Ovary (tissue), 10 donors: ENCODE measurements at places on chromosomes 1 and 21.

DNA sequence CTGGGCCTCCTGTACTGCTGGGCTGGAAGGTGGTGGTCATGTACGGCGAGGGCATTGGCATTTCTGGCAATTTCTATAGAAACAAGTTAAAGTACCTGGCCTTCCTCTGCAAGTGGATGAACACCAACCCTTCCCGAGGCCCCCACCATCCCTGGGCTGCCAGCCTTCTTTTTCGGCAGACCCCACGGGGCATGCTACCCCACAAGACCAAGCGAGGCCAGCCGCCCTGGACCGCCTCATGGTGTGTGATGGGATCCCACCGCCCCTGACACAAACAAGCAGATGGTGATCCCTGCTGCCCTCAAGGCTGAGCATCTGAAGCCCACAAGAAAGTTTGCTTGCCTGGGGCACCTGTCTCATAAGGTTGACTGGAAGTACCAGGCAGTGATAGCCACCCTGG lies 76.0 kb downstream of the NFASC start:
- DNase-seq: no peak
- H3K27ac ChIP-seq: no peak overlapping the region
- no peaks in the 10 kb centered on the region for H3K4me1 ChIP-seq
- no peaks in the 10 kb centered on the region for H3K27me3 ChIP-seq

GRCh38 chr1:185533596-185533995 lies 200.6 kb upstream of the HMCN1 start:
- H3K27me3 ChIP-seq: no peaks in the 10 kb centered on the region
- H3K27ac ChIP-seq: no peak overlapping the region
- H3K36me3 ChIP-seq: no peaks in the 10 kb centered on the region
- no peak overlapping the region for H3K4me3 ChIP-seq

- H3K36me3 ChIP-seq: no peaks in the 10 kb centered on the region
- no peak overlapping the region for H3K4me3 ChIP-seq
- no peak overlapping the region for H3K27ac ChIP-seq
- no peaks in the 10 kb centered on the region for H3K27me3 ChIP-seq
- peak; percentile 29 for DNase-seq
Observed at GRCh38 chr1:12276225-12276624, 46.4 kb downstream of the VPS13D start.

DNA sequence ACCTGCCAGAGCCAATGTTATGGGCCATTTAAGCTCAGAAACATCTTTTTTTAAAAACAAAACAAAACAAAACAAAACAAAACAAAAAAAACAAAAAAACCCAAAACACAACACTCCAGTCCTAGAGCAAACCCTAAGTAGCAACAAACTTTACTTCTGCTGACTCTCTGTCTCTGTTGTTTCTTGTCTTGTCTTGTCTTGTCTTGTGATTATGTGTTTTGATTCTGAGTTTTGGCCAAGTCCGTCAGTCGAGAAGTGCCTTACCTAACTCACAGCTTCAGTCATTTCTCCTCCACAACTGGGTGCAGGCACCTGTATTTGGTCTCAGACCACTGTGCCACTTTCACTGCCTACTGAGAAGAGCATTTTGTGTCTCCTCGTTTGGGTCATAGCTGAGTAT lies 307.9 kb downstream of the BACH1 start:
- no peaks in the 10 kb centered on the region for H3K27me3 ChIP-seq
- no peak for DNase-seq
- H3K36me3 ChIP-seq: no peaks in the 10 kb centered on the region

DNA sequence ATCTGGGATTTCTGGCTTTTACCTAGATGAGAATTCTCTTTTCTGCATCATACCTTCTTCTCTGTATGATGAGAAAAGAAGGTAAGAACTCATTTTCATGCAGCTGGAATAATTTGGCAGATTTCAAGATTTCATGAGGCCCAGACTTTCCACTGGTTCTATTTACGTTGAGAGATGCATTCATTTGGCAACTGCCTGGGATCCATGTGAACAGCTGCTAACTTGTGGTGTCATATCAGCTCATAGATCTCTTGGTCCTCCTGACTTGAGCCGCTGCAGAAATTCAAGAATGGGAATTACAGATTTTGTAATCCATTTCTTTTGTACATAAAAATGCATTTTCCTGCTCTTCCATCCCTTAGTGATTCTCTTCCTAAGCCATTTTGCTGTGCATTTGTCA lies 17.1 kb upstream of the C1orf87 start:
- no peaks in the 10 kb centered on the region for H3K36me3 ChIP-seq
- no peaks in the 10 kb centered on the region for H3K27me3 ChIP-seq
- no peak for DNase-seq
- no peak overlapping the region for H3K27ac ChIP-seq
- H3K4me3 ChIP-seq: no peak overlapping the region
- no peaks in the 10 kb centered on the region for H3K4me1 ChIP-seq

DNA sequence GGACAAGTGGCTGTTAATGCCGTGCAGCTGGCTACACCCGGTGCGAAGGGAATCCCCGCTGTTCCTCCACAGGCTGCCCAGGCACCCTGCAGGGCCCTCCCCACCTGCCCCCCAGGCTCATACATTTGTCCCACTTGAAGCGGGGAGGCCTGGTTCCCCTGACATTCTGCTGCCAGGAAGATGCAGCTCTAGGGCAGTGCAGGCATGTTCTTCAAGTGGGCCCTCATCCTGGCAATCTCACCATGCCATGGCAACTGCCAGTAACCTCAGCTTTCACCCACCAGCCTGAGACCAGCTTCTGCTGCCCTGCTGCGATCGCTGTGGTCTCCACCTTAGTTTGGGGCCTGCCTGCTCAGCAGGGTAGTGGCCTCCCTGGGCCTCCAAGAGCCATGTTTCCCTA lies 151.9 kb upstream of the COL6A1 start:
- no peak for DNase-seq
- H3K4me3 ChIP-seq: no peak overlapping the region
- H3K27ac ChIP-seq: no peak overlapping the region
- no peaks in the 10 kb centered on the region for H3K36me3 ChIP-seq
- no peaks in the 10 kb centered on the region for H3K4me1 ChIP-seq
- H3K27me3 ChIP-seq: no peaks in the 10 kb centered on the region

- H3K27ac ChIP-seq: no peak overlapping the region
- no peak overlapping the region for H3K4me3 ChIP-seq
- DNase-seq: no peak
- H3K27me3 ChIP-seq: no peaks in the 10 kb centered on the region
- H3K36me3 ChIP-seq: no peaks in the 10 kb centered on the region
- H3K4me1 ChIP-seq: no peaks in the 10 kb centered on the region
Observed at GRCh38 chr1:157289424-157290105, 151.4 kb upstream of the ETV3 start.

DNA sequence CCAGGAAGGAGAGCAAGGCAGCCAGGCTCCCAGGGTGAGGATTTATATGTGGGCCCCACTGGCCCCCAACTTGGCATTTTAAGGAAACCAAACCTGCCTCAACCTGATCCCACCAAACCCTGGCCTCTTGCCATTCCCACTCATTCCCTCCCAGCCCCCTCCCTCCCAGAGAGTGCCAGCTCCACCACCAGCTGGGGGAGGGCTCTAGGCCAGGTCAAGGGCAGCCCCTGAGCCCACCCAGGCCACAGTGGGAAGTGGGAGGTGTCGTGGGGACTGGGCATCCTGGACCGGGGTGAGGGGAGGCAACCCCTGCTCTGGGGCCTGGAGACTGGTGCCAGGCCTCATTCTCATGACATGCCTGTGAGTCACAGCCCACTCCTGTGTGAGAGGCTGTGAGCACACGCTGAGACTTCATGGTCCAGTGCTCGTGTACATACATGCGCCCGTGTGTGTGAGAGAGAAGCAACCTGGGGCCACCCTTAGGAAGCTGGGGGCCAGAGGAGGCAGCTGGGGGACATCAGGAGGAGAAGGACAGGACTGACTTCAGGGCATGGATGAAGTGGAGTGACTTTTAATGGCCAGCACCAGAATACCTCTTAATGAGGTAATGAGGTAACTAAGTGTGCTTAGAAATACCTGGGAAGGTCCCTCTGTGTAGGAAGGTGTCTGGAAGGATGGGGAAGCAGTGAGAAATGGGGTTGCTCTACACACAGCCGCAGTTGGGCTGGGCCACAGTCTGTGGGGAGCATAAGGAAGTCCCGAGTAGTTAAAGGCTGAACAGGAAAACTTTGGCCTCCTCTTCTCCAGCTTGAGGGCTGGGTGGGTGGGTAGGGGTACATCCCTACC lies at the start of gene S100A2:
TSS of gene S100A2 (minus strand) at position 316 of the 846 bp plus-strand sequence. CDS start 1,967 bp downstream, outside the sequence.
- no peaks in the 10 kb centered on the region for H3K27me3 ChIP-seq
- DNase-seq: peak; percentile 63
- H3K4me3 ChIP-seq: no peak within 1 kb of the TSS
- peaks cover 18% of the 10 kb centered on the region for H3K4me1 ChIP-seq

- no peak for DNase-seq
- no peak overlapping the region for H3K27ac ChIP-seq
- H3K4me3 ChIP-seq: no peak overlapping the region
- H3K4me1 ChIP-seq: peaks cover 4% of the 10 kb centered on the region
- H3K36me3 ChIP-seq: no peaks in the 10 kb centered on the region
- no peaks in the 10 kb centered on the region for H3K27me3 ChIP-seq
Observed at GRCh38 chr1:21514245-21514644, 5.0 kb downstream of the ALPL start.

GRCh38 chr1:167499664-167500101 lies 18.6 kb downstream of the CD247 start:
- no peaks in the 10 kb centered on the region for H3K27me3 ChIP-seq
- no peaks in the 10 kb centered on the region for H3K36me3 ChIP-seq
- no peaks in the 10 kb centered on the region for H3K4me1 ChIP-seq

DNA sequence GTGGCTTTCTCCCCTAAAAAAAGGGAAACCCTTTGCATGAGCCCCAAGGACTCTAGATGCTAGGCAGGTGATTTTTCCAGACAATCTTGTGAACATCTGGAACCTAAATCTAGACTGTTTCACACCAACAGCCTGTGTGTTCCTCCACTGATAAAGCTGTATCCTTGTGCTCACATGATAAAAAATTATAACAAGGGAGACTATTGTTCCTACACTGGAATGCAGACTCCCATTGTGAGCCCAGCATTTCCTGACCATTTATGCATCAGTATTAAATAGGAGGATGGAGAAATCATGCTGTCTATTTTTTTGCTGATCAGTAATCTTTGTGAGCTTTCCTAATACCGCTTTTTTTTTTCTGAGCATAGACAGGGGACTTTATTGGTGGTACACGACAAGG lies 52.5 kb downstream of the ZNF697 start:
- no peaks in the 10 kb centered on the region for H3K36me3 ChIP-seq
- H3K27ac ChIP-seq: no peak overlapping the region
- no peak overlapping the region for H3K4me3 ChIP-seq
- no peaks in the 10 kb centered on the region for H3K27me3 ChIP-seq

DNA sequence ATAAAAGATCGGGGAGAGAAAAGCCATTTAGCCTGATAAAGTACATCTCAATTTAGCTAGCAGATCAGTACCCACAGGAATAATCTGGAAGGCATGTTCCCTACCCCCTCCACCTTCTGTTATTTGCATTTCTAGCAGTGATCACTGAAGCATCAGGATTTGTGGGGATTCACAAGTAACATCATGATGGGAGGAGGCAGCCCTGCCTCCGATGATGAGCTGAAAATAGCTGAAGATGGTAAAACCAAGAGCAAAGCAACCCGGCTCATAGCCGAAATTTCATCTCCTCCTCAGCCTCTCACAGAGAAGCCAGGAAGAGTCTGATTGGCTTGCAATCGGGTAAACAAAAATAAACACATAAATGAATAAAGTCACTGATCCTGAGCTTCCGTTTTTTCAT lies 2.4 kb downstream of the CCSAP start:
- no peak overlapping the region for H3K4me3 ChIP-seq
- no peaks in the 10 kb centered on the region for H3K36me3 ChIP-seq
- DNase-seq: no peak
- peaks cover 2% of the 10 kb centered on the region for H3K4me1 ChIP-seq
- no peaks in the 10 kb centered on the region for H3K27me3 ChIP-seq

GRCh38 chr21:46173573-46173972 lies 10.7 kb downstream of the SPATC1L start:
- no peak overlapping the region for H3K27ac ChIP-seq
- no peak overlapping the region for H3K4me3 ChIP-seq
- no peak for DNase-seq
- no peaks in the 10 kb centered on the region for H3K4me1 ChIP-seq
- H3K27me3 ChIP-seq: no peaks in the 10 kb centered on the region

DNA sequence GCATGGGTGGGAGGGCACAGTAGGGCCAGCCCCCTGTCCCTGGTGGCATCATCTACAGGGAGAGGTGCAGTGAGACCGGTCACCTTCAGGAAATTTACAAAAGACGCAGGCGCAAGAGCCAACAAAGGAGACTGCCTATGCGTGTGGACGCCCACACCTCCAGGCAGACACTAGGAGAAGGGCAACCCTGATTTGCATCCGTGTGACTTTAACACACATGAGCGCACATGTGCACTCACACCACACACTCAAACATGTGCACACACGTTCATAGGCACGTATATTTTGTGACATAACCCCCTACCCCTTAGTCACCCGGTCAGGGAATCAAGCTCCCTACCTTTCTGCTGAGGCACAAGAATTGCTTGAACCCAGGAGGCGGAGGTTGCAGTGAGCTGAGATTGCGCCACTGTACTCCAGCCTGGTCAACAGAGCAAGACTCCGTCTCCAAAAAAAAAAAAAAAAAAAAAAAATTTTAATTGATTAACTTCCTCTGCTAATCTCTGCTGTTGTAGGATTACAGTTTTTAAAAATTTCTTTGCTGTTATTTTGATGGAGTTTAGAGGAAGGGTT lies 84.7 kb upstream of the SLC25A33 start:
- H3K27me3 ChIP-seq: no peaks in the 10 kb centered on the region
- H3K36me3 ChIP-seq: no peaks in the 10 kb centered on the region
- peaks cover 10% of the 10 kb centered on the region for H3K4me1 ChIP-seq
- no peak overlapping the region for H3K27ac ChIP-seq
- no peak overlapping the region for H3K4me3 ChIP-seq

DNA sequence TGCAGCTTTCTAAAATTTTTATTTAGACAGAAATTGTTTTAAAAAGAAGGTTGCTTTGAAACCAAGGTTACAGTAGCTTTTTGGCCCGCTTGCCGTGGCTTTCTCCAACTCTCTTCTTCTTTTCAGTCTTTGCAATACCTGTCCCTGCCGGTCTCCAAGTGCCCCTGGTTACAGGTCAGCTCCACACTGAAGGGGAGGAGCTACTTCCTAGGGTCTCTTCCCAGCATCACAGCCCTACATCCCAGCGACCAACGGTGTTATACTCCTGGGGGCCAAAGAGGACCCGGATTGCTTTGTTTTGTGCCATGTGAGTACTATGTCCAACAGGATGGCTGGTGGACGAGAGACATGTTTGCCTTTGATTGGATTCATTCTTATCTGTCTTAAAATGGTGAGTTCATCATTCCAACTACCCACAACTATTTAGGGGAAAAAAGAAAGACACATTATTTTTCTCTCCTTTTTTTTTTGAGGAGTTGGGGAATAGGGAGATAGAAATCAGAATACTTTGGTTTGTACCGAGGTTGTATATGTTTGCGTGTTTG lies at the start of gene FNDC7:
TSS of gene FNDC7 (plus strand) at position 303 of the 545 bp plus-strand sequence. CDS start at position 329, 26 bp downstream.
- H3K27me3 ChIP-seq: no peaks in the 10 kb centered on the region
- H3K27ac ChIP-seq: no peak within 1 kb of the TSS
- no peaks in the 10 kb centered on the region for H3K4me1 ChIP-seq
